ENCODE measurements at places on chromosomes 6 and 20. TPM values are rescaled to one million over a fixed set of nuclear protein-coding genes. Genes with fewer than 3 reads are reported as not detected.
A peak's percentile ranks its signal among the peaks of the same experiment; 100 is the strongest.

DNA sequence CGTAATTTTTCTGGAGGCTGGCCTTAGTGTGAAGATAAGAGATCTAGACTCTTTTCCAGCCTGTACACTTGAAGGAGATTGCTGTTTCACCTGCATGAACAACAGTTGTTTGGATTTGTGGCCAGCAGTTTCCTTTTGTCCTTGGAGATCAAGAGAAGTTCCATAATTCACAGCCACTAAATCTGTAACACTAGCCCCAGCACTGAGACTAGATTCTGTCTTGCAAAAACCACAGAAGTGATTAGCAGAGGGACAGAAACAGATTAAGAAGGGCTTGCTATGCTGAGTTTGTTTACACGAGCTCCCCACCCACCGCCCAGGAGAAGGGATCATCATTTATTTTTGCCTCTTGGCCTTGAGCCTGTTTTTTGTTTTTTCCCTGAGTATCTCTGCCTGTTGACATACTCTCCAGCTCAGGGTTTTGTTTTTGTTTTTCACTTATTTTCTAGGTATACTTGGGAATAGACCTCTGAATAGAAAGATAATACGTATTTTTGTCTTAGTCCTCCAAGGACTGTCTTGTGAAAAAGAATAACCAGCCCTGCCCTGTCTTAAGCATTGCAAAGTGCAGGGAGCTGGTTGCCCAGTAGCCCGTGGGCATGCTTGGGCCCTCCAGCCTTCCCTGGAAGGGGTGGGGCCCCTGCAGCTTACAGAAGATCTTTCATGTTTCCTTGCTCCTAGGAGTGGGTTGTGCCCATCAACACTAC lies 93.1 kb upstream of the SOX4 start:
- no peak overlapping the region for H3K27ac ChIP-seq
- no peaks in the 10 kb centered on the region for H3K36me3 ChIP-seq
- no peak overlapping the region for H3K4me3 ChIP-seq
- no peak for DNase-seq
- peaks cover 2% of the 10 kb centered on the region for H3K27me3 ChIP-seq

DNA sequence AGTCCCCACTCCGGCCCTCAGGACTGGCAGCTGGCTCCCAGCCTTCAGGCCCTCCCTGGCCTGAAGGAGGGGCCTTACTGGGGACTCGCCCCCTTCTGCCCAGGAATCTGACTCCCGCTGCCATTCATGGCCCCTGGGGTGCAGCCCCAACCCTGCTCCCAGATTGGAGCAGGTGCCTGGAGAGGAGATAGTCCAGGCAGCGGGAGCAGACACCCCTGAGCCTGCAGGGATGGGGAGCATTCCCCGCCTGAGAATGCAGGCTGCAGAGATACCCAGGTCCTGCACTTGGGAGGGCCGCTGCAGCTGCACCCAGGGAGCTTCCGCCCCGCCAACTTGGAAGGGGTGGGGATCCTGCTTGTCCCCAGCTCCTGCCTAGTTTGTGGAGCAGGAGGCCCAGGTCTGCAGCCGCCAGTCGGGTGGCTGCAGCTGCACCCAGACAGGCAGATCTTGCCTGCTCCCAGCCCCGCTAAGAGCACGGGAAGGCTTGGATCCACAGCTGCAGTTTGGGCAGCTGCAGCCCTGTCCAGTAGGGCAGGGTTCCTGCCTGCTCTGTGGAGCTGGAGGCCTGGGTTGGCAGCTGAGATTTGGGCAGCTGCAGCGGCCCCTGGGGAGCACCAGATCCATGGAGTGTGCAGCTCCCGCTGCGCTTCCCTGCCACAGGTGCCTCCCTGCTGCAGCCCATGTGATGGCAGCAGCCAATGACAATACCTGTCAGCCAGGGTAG lies 5.2 kb downstream of the GTSF1L start:
- H3K27ac ChIP-seq, result peak overlapping the region; percentile 88
- H3K4me1 ChIP-seq, result peaks cover 47% of the 10 kb centered on the region
- H3K27me3 ChIP-seq, result no peaks in the 10 kb centered on the region
- no peak for DNase-seq

Gene GPR6
- total RNA-seq, result not detected

Gene MCM8
- 6.4 TPM for total RNA-seq

Gene RUNX2
- total RNA-seq, result 30.0 TPM

Gene TTBK1
- total RNA-seq, result 0.22 TPM
